ENCODE measurements at places on chromosomes 1 and 21. TPM values are rescaled to one million over a fixed set of nuclear protein-coding genes. Genes with fewer than 3 reads are reported as not detected.

Gene CD1D
- 1.9 TPM for total RNA-seq

Gene TBX15
- total RNA-seq: 1.5 TPM

Gene ITLN2
- total RNA-seq: not detected

Gene CD53
- 55.6 TPM for total RNA-seq

Gene SRGAP2
- 86.4 TPM for total RNA-seq

Gene NHLH2
- total RNA-seq: not detected
